ENCODE measurements at places on chromosomes 3 and 15. TPM values are rescaled to one million over a fixed set of nuclear protein-coding genes. Genes with fewer than 3 reads are reported as not detected.

- DNase-seq, result no peak
Measured at GRCh38 chr3:138732456-138732855, 102.3 kb downstream of the PIK3CB start.

MEIS2 gene
- 50.9 TPM for total RNA-seq

DNA sequence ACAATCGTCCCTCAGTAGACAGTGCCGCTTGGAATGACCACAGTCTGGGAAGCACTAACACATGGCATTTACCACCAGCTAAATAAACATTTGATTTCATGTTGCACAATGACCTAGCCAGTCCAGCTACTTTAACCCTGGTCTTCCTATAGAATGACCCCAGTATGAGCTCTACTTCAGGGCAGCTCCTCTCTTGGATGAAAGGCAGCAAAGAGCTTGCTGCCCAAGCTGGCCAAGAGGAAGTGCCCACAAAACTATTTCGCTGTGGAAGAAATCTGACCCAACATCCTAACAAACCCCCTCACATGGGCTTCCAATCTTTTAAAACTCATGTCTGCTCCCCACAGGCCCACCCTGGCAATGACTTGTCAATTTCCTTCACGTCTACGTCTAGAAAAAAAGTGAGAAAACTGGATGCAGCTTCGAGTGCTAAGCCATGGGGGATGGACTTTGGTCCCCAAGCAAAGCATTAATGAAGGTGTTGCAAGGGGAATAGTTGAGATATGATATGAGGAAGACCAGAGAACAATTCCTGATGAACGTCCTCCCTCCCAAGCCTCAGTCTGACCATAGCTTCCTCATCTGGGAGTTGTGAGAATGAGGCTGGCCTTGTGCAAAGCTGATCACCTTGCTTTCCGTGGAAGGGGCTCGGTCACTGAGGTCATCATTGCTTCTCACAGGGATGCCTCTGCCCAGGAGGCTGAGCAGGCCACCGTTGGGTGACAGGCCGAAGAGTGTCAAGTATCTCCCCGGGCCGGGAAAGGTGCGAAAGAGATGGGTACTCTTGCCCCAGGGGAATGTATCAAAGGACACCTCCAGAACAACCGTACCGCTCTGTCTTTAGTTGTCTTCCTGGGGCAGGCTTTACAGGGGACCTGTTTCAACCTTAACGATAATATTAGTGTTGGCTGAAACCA, 964 bp downstream of the SLC25A20 start:
- DNase-seq, result no peak

LCTL gene
- not detected for total RNA-seq

CHL1 gene
- 109 TPM for total RNA-seq

RTP1 gene
- not detected for total RNA-seq

- peak; percentile 18 for DNase-seq
Measured at GRCh38 chr3:141914311-141914710, 37.9 kb downstream of the ATP1B3 start.

CFAP100 gene
- total RNA-seq, result not detected

STRIT1 gene
- not detected for total RNA-seq

DNA sequence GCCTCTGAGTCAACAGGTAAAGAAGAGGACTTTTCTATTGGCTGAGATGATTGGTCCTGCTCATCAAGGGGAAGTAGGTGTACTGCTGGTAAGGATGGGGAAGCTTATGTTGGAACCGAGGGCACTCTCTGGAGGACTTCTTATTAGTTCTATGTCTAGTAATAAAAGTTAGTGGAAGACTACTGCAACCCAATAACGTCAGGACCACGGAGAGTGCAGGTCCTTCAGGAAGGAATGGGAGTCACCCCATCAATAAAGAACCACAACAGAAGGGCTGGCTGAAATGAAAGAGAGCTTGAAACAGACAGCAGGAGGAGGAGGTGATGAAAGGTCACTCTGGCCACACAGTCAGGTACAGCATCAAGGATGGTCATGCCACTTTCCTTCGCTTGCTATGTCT, 68.8 kb upstream of the PRR23E start:
- DNase-seq, result peak; percentile 30

AQR gene
- 30.9 TPM for total RNA-seq

TUSC7 gene
- total RNA-seq, result not detected

- no peak for DNase-seq
Measured at GRCh38 chr3:32432045-32432710, 40.5 kb downstream of the CMTM7 start.

NCEH1 gene
- 43.6 TPM for total RNA-seq

DNA sequence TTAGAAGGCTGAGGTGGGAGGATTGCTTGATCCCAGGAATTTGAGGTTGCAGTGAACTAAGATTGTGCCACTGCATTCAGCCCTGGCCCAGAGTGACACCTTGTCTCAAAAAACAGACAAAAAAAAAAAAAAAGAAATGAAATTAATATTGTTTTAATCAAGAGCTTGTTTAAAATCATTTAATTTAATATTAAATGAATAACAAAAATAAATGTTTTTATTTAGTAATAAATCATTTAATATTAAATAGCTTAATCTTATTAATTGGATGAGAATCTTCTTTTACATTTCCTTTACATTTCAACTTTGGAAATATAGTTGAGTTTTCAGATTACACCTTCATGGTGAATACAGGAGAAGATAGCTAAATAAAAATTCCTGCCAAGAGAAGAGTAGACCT, 29.7 kb downstream of the TNIK start:
- no peak for DNase-seq

DNA sequence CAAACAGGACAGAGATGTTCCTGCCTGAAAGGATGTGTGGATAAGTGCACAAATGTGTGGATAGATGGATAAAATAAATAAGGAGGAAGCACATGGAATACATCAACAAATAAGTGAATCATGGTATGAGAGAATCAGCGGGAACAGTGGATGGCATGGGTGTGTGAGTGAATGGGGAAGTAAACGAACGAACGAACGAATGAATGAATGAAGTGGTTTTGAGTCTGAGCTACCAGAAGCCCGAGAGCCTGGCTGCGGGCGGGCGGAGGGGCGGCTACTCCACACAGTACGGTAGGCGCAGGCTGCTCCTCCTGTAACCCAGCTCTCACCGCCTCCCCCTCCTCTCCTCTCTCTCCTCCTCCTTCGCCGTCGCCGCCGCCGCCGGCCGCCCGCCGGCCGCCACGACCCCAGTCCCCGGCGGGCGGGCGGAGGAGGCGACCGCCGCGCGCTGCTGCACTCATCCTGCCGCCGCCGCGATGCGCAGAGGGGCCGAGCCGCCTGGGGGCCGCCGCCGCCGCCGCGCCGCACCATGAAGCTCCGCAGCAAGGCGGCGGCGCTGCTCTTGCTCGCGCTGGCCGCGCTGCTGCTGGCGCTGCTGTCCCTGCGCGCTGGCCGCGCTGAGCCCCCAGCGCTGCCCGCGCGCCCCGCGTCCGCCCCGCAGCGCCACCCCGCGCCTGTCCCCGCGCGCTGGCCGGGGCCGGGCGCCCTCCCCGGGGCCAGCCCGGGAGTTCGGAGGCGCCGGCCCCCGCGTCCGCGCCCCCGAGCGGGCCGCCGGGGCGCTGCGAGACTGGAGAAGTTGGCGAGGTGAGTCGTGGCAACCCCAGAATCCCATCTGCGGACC, at the start of gene GXYLT2:
Gene GXYLT2 (plus strand): TSS at position 342 of the 841 bp plus-strand sequence. CDS start 188 bp downstream, at position 530.
- DNase-seq, result peak; percentile 94

Data from kidney (tissue), 22 donors.